ENCODE measurements at places on chromosomes 2 and 18. TPM values are rescaled to one million over a fixed set of nuclear protein-coding genes. Genes with fewer than 3 reads are reported as not detected.

GRCh38 chr2:209253544-209253943, 170.3 kb upstream of the MAP2 start:
- no peak overlapping the region for H3K4me3 ChIP-seq
- no peaks in the 10 kb centered on the region for H3K27me3 ChIP-seq
- H3K4me1 ChIP-seq: no peaks in the 10 kb centered on the region
- DNase-seq: no peak
- H3K27ac ChIP-seq: no peak overlapping the region

DNA sequence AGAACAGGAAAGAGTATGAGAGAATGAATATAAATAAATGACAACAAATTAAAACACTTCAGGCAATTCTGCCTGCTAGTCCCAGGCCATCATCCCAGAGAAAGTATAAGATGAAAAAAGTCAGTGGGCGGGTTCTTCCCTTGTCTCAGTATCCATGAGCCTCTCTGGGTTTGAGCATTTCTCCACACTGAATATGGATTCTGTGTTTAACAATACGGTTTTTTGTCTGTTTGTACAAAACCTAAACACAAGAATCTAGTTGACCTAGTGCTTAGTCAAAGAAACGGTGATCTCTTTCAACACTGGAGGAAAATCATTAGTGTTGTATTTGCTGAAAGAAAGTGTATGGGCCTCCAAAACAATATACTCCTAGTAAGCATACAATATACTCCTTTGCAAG, 10.0 kb downstream of the SUCLG1 start:
- no peak overlapping the region for H3K27ac ChIP-seq
- DNase-seq: no peak
- no peaks in the 10 kb centered on the region for H3K27me3 ChIP-seq
- peaks cover 3% of the 10 kb centered on the region for H3K36me3 ChIP-seq

DNA sequence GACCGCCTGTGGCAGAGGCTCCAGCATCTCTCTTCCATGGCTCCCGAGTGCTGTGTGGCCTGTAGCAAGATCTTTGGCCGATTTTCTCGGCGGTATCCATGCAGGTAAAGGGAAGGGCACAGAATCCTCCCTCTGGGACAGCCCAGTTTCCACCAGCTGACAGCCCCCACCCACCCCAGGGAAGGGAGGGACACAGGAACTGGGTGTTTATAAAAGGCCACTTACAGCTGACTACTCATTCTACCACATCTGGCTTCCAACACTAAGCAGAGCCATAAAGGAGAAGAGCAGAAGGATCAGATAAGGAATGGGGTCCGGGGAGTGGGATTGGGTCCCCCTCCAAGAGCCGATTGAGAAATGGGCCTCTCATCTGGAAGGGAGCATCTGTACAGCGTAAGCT, 20.2 kb downstream of the RUFY4 start:
- no peaks in the 10 kb centered on the region for H3K4me1 ChIP-seq
- no peaks in the 10 kb centered on the region for H3K36me3 ChIP-seq
- H3K4me3 ChIP-seq: no peak overlapping the region

DNA sequence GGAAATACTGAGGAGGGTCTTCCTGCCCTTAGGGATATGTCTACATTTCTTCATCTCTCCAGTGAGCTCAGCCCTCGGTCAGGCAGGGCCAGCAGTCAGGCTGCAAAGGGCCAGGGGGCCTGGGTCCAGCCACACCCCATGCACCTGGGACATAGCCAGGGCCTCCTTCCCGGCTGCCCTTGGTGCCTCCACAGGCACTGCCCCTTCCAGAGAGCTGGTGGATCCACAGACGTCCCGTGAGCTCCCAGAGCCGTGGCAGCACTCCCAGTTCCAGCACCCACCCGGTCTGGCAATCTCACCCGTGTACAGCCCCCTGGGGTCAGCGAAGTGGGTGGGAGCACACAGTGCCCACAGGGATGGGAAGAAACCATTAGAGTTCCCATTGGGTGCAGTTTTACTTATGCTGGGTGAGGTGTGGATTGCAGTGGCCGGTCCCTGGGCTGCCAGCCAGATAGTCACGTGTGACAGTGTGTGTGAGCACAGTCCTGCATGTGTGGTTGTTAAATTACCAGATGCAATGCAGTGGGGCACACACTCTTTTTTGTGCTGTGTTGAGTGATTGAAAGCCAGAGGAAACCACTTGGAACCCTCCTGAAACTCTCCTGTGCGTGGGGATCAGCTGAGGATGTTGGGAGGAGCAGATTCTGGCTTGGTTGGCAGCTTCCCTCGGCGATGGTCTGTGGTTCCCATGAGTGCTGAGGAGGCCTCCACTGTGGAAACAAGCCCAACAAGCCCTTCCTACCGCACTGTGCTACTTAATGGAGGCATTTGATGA, 131.0 kb downstream of the SNTG2 start:
- H3K4me3 ChIP-seq: no peak overlapping the region
- no peak for DNase-seq
- H3K4me1 ChIP-seq: no peaks in the 10 kb centered on the region

- no peaks in the 10 kb centered on the region for H3K27me3 ChIP-seq
- H3K4me3 ChIP-seq: no peak overlapping the region
- no peaks in the 10 kb centered on the region for H3K36me3 ChIP-seq
- DNase-seq: no peak
Observed at GRCh38 chr2:54166121-54166773, 50.8 kb downstream of the ACYP2 start.

DNA sequence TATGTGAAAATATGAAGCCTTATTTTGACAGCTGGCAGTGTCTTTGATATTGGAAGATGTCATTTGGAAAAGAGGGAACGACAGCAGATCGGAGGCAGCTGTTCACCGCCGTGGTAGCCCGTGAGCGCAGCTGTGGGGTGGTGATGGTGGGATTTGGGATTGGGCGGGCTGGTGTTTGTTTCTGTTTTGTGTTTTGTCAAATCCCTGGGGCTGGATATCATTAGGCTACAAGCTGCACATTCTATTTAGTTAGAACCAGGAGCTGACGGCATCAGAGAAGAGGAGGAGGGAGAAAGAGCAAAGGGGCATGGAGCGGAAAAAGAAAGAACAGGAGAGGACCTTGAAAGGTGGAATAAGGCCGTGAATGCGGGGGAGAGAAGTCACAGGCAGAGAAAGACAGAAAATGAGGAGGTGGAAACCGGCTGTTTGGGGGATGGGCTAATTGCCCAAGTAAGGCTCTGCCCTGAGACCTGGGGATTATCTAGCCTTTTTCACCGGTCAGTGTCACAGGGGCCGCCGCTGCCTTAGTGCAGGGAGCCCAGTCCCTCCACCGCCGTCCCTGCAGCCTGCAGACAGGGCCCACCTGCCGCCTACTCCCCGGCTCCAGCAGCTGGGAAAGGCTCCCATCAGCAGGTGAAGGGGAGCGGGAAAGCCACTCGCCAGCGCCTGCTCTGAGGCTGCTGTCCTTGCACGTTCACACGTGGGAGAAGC, 88.0 kb downstream of the ZCCHC2 start:
- no peak for DNase-seq
- H3K27me3 ChIP-seq: no peaks in the 10 kb centered on the region
- no peaks in the 10 kb centered on the region for H3K36me3 ChIP-seq

- no peak overlapping the region for H3K4me3 ChIP-seq
- H3K27me3 ChIP-seq: no peaks in the 10 kb centered on the region
- no peak overlapping the region for H3K27ac ChIP-seq
- no peaks in the 10 kb centered on the region for H3K36me3 ChIP-seq
- H3K4me1 ChIP-seq: no peaks in the 10 kb centered on the region
Observed at GRCh38 chr2:239892441-239893235, 132.5 kb downstream of the NDUFA10 start.

- DNase-seq: no peak
- H3K36me3 ChIP-seq: no peaks in the 10 kb centered on the region
- H3K4me3 ChIP-seq: no peak overlapping the region
- H3K27ac ChIP-seq: no peak overlapping the region
Observed at GRCh38 chr2:43766006-43766405, 7.8 kb upstream of the DYNC2LI1 start.

The FOXD4L1 gene
- 0.16 TPM for total RNA-seq

All from GM12878 (cell line).